Stimulated activated CD8-positive, alpha-beta memory T cell treated with anti-CD3 and anti-CD28 coated beads, Interleukin-15, amount 100 ng/mL, for 24 hours (primary cell): ENCODE measurements at places on chromosomes 5 and 9.

DNA sequence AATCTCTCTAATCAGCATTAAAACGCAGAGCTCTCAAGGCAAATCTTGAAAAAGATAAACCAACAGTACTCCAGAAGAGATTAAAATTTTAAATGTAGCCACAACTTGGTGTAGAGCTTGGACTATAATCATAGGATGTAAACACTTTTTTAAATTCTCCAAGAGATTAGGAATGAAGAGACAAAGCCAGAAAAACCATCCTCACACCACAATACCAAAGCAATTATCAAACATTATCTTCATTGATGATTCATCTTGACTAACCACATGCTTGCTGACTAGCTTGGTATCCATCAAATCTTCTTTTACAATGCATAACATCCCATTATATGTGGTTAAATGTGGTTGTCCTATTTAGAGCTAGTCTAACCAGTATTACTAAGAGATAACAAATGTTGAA, 815.1 kb downstream of the TLE1 start:
- no peak for DNase-seq

- no peak for DNase-seq
Observed at GRCh38 chr5:143311428-143311827, 92.1 kb downstream of the NR3C1 start.

- no peak for DNase-seq
Observed at GRCh38 chr9:120513825-120514396, 66.1 kb downstream of the CDK5RAP2 start.

- no peak for DNase-seq
Observed at GRCh38 chr9:27336126-27336525, 39.2 kb upstream of the EQTN start.

- DNase-seq = no peak
Observed at GRCh38 chr5:97192580-97193354, 9.7 kb upstream of the RIOK2 start.
